ENCODE measurements at places on chromosomes 2 and 18. TPM values are rescaled to one million over a fixed set of nuclear protein-coding genes. Genes with fewer than 3 reads are reported as not detected.

SERPINB8 gene
- 21.7 TPM for polyA plus RNA-seq

IL1RL2 gene
- polyA plus RNA-seq, result not detected

RIT2 gene
- polyA plus RNA-seq, result not detected

CNTNAP5 gene
- polyA plus RNA-seq, result 0.74 TPM

NPHP1 gene
- 0.60 TPM for polyA plus RNA-seq

CHST9 gene
- 0.12 TPM for polyA plus RNA-seq

XIRP2 gene
- 0.17 TPM for polyA plus RNA-seq

CYS1 gene
- polyA plus RNA-seq, result 1.8 TPM

MOCOS gene
- polyA plus RNA-seq, result 2.5 TPM

IL36G gene
- polyA plus RNA-seq, result not detected

CREG2 gene
- not detected for polyA plus RNA-seq

C2orf72 gene
- polyA plus RNA-seq, result 18.5 TPM

HJURP gene
- 1.2 TPM for polyA plus RNA-seq

MATN3 gene
- polyA plus RNA-seq, result not detected

RBM44 gene
- not detected for polyA plus RNA-seq

C2orf66 gene
- polyA plus RNA-seq, result not detected

PJVK gene
- not detected for polyA plus RNA-seq

EML6 gene
- 2.2 TPM for polyA plus RNA-seq

LCT gene
- 0.03 TPM for polyA plus RNA-seq

GREB1L gene
- not detected for polyA plus RNA-seq

KCMF1 gene
- 73.1 TPM for polyA plus RNA-seq

QPCT gene
- polyA plus RNA-seq, result 2.5 TPM

PSD4 gene
- polyA plus RNA-seq, result 51.6 TPM

RAPGEF4 gene
- polyA plus RNA-seq, result 4.2 TPM

SPATA3 gene
- polyA plus RNA-seq, result not detected

MYO3B gene
- polyA plus RNA-seq, result 0.34 TPM

SEH1L gene
- polyA plus RNA-seq, result 18.8 TPM

HOXD11 gene
- 3.6 TPM for polyA plus RNA-seq

TOGARAM2 gene
- polyA plus RNA-seq, result not detected
